ENCODE measurements at places on chromosomes 12 and 14. TPM values are rescaled to one million over a fixed set of nuclear protein-coding genes. Genes with fewer than 3 reads are reported as not detected.
A peak's percentile ranks its signal among the peaks of the same experiment; 100 is the strongest.

DNA sequence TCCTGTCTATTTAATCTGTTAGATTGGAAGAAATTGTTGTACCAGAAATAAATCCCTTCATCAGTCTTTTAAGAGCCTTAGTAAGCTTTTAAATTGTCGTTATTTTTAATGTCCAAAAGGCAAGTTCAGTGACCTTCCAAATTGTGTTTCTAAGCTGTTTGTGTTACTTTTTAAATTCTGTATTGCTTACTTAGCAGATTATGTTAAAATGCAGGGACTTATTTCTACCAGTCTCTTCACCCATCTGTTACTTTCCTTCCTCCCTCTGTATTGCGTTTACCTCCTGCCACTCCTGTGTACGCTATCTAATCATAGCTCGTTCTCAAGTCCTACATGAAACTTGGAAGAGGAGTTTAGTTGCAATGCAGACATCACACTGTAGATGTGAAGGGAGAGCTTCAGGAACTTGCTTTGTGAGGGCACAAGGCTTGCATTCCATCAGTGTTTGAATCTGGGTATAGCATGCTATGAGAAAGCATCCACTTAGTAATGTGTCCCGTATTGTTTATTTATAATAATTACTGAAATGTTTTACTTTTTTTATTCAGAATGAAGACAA lies 406.5 kb upstream of the RGS6 start:
- DNase-seq = no peak

GRCh38 chr12:95967301-95967700 lies 24.2 kb downstream of the AMDHD1 start:
- DNase-seq = no peak

- DNase-seq = no peak
Measured at GRCh38 chr12:10276774-10277173, 30.9 kb upstream of the KLRD1 start.

GRCh38 chr12:25054076-25054782 lies 105.3 kb upstream of the BCAT1 start:
- no peak for DNase-seq

- DNase-seq = no peak
Measured at GRCh38 chr14:82239223-82239622, 705.6 kb upstream of the SEL1L start.

- no peak for DNase-seq
Measured at GRCh38 chr14:84436528-84436927, 1093.4 kb upstream of the FLRT2 start.

GRCh38 chr12:40898505-40898904 lies 206.3 kb downstream of the CNTN1 start:
- DNase-seq = no peak

DNA sequence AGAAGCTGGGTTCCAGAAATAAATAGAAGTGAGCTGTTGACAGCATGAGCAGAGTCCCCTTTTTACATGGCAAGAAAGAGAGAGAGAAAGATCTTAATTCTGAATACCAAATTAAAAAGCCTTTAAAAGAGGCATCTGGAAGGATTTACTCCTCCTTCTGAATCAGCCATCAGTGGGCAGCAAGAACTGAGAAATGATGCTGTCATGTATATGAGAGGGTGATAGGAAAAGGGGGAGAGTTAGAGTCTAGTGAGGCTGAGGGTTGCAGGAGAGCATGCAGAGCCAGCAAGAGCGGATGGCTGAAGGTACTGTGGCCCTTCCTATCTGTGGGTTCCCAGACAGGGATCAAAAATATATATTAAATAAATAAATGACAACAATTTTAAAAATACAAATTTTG lies 34.5 kb upstream of the GNG2 start:
- no peak for DNase-seq

GRCh38 chr14:63186453-63186852 lies 17.8 kb upstream of the RHOJ start:
- no peak for DNase-seq

GRCh38 chr14:22097072-22097471 lies 423.5 kb upstream of the OR4E1 start:
- no peak for DNase-seq

- DNase-seq = peak; percentile 51
Measured at GRCh38 chr12:54891717-54892478, 37.6 kb downstream of the MUCL1 start.

- no peak for DNase-seq
Measured at GRCh38 chr12:67774983-67775587, 126.5 kb downstream of the DYRK2 start.

DNA sequence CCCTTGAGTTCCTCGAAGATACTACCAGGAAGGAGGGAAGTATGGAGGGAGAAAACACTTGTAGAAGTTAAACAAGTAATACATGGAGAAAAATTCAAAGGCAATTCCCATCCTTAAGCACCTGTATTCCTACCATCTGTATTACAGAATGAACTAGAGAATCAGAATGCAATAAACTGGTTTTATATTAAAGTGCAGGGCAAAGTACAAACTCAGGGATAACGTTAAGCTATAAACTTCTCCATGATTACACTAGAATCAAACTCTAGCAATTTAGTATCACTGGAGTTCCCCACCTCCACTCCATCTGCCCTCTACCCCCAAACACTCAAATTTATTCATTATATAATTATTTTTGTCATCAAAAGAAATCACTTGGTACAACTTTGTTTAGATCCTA lies 13.1 kb downstream of the PAWR start:
- DNase-seq = no peak

- DNase-seq = no peak
Measured at GRCh38 chr12:30515351-30515750, 180.3 kb downstream of the IPO8 start.

The PPFIA2 gene
- total RNA-seq = 3.3 TPM

The ACVRL1 gene
- 62.9 TPM for total RNA-seq

The SERPINA9 gene
- total RNA-seq = not detected

The MGP gene
- 660 TPM for total RNA-seq

The DNAI7 gene
- total RNA-seq = 5.9 TPM

The C12orf75 gene
- 1.0 TPM for total RNA-seq

The B4GALNT3 gene
- 22.2 TPM for total RNA-seq

Measured in upper lobe of left lung (tissue), 6 donors.